ENCODE measurements at places on chromosomes 16 and 17. TPM values are rescaled to one million over a fixed set of nuclear protein-coding genes. Genes with fewer than 3 reads are reported as not detected.

GRCh38 chr17:15262291-15263205, 2.6 kb downstream of the PMP22 start:
- DNase-seq = peak; percentile 94

- DNase-seq = no peak
Measured at GRCh38 chr17:6654841-6655731, 3.5 kb downstream of the C17orf100 start.

GRCh38 chr16:11689031-11689840, 21.0 kb downstream of the SNN start:
- DNase-seq = no peak

DNA sequence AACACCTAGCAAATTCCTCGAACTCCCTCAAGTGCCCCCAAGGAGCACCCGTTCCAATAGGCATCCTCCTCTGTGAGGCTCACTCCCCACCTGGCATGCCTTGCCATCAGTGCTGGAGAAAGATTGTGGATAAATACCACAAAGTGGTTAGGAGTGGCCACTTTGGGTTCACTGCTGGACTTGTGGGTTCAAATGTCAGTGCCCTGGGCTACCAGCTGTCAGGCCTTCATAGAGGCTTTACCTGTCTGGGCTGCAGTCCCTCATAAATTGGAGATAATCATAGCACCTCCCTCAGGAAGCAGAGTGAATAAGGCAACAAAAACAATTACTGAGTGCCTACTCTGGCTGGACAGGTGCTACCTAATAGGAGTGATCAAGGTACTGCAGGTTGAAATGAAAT, 1.5 kb upstream of the SYT17 start:
- DNase-seq = no peak

- DNase-seq = no peak
Measured at GRCh38 chr16:12391956-12392355, 411.7 kb downstream of the CPPED1 start.

DNA sequence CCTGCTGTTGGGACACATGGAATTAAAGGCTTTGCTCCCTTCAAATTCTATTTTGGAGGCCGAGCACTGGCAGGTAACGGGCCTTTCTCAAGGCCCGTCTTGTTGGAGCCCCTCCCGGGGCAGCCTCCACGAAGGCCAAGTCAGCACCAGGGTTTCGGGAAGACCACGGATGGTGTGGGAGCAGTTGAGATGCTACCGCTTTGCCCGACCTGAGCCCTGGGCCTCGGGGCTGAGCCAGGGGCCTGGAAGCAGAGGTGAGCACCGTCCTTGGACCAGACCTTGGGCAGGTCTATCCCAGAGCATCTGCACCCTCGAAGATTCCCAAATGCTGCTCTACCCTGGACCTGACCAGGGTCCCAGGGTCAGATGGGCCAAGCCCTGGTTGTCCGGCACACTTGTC, 23.0 kb downstream of the C17orf100 start:
- DNase-seq = no peak

DNA sequence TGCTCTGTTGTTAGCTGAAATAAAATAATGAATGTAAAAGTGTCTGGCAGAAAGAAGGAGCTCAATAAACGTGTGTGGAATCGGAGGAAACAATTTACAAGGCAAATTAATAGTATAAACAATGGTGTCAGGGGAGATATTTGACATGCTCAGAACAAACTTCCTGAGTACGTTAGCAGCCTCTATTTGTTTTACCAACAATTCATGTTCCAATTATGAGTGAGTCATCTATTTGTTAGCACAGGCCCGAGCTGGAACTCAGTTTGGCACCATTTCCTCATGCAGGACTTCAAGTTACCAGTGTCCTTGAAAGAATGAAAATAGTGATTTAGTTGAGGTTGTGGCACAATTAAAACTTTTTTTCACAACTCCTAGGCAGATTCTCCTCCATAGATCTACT, 9.1 kb downstream of the ASIC2 start:
- peak; percentile 65 for DNase-seq

DNA sequence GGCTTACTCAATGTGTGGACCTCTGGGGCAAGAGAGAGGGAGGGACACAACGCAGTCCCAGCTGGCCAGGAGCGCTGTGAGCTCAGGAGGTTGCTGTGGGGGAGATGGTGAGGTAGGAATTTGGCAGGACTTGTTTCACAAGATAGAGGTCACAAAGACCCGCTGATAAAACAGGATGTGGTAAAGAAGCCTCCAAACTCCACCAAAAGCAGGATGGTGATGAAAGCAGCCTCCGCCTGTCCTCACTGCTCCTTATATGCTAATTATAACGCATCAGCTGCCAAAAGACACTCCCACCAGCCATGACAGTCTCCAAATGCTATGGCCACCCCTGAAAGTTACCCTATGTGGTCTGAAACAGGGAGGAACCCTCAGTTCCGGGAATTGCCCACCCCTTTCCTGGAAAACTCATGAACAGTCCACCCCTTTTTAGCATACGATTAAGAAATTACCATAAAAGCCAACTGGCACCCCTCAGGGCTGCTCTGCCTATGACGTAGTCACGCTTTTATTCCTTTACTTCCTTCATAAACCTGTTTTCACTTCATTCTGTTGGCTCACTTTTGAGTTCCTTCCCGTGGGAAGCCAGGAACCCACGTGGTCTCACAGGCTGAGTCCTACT, 5.3 kb upstream of the EIF4A3 start:
- DNase-seq = no peak

DNA sequence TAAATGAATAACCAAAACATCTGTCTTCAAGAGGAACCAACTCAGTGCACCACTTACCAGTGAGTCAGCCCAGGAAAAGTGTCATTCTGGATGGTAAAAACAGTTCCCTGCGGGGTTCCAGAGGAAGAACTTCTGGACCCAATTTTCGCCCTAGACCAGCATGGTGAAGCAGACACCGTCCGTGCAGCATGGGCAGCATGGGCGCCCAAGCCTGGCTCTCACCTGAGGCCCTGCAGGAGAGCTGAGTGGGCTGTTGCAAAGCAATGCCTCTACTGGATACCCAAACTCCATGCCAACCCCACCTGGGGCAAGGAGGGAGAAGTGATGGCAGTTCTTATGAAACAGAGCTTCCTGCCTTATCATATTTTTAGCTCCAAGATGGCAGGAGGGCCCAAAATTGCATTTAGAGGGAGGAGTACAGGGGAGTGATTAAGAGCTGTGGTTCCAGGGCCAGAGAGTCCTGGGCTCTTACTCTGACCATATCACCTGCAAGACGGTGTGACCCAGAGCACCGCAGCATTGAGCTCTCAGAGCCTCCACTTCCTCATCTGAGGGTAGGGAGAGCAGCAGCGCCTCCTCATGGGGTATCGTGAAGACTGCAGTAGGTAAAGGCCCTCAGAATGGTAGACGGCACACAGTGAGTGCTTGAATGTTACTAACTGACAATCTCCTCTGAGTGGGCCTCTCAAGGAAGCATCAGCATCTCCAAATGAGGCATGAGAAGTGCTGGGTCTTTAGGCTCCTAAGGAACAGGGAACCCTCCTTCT, 16.6 kb upstream of the INPP5K start:
- peak; percentile 35 for DNase-seq

- peak; percentile 84 for DNase-seq
Measured at GRCh38 chr16:2964475-2965336, 631 bp downstream of the KREMEN2 start.

DNA sequence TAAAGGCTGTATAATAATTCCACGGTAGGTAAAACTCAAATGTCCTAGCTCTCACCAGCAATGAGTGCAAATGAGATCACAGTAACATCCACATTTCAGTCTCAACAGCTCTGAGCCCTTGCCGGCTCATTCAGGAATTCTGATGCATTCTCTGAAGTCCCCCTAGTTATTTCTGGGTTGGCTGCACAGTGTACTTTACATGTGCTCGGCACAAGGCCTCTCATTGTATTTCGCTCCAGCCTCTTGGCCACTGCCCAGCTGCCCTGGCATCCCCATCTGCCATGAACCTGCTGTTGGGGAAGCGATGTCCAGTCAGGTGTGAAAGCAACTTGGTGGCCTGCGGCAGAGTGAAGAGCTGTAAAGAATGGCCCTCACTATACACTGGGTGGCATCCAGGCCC, 14.3 kb downstream of the PRCD start:
- DNase-seq = no peak

GRCh38 chr16:57755726-57756423, 20.3 kb downstream of the KATNB1 start:
- no peak for DNase-seq

DNA sequence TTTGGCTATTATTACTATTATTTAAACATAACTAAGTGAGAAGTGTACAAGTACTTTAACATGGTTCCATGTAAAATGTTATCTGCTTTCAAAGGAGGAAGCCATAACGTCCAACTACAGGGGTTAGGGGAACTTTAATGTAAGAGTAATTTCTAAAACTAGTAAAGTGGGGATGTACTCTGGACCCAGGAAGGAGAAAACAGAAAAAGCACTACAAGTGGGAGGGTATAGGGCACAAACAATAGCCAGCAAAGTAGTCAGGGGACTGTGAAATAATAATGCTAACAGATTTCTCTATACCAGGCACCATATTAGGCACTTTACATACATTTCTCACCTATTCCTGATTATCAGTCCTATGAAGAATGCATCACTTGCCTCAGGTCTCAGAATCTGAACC, 19.6 kb downstream of the USP31 start:
- DNase-seq = no peak

GRCh38 chr16:87708881-87709638, 56.7 kb downstream of the KLHDC4 start:
- no peak for DNase-seq

DNA sequence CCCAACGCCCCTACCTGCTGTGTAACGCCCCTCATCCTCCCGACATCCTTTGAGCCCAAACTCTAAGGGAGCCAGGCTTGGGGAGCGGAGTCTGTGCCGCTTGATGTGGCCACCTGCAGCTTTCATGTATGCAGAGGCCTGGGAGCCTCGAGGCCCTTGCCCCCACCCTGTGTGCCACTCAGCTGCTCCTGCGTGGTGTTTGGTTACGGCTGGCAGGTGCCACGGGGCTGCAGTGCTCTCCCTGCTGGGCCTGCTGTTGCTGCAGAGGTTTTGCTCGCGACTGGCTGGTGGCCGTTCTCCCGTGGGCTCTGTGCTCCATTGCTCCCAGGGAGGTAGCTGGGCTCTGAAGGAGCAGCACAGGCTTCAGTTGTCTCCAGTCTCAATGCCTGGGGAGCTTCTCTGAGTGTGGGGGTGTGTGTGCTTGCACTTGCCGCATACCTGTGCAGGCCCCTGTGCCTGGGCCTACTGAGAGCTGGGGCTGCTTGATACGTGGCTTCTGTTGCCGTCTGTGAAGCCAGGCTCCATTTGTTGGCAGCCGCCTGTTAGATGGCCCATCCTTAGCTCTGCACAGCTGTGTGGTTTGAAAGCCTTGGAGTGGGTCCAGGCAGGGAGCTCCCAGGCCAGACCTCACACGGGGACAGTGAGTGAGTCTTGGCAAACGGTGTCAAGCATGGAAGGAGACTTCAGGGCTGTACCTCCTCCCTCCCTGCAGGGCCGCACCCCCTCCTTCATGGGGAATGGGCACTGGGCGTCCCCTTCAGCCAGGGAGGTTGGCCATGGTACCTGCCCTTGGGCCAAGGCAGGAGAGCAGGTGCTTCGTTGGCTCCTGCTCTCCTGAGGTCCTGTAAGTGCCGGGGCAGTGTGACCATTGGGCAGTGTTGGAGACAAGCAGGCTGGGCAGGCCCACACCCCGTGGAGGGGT, 47.2 kb downstream of the PDPK1 start:
- DNase-seq = no peak

DNA sequence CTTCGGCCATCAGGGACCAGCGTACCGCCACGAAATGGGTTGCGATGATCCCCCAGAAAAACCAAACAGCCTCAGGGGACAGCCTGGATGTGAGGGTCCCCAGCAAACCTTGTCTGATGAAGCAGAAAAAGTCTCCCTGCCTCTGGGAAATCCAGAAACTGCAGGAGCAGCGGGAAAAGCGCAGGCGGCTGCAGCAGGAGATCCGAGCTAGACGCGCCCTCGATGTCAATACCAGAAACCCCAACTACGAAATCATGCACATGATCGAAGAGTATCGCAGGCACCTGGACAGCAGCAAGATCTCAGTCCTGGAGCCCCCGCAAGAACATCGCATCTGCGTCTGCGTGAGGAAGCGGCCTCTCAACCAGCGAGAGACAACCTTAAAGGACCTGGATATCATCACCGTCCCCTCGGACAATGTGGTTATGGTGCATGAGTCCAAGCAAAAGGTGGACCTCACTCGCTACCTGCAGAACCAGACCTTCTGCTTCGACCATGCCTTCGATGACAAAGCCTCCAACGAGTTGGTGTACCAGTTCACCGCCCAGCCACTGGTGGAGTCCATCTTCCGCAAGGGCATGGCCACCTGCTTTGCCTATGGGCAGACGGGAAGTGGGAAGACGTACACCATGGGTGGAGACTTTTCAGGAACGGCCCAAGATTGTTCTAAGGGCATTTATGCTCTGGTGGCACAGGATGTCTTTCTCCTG, 769 bp downstream of the KIF2B start:
- no peak for DNase-seq

GRCh38 chr17:30969989-30970830, 629 bp upstream of the RNF135 start:
- DNase-seq = no peak

DNA sequence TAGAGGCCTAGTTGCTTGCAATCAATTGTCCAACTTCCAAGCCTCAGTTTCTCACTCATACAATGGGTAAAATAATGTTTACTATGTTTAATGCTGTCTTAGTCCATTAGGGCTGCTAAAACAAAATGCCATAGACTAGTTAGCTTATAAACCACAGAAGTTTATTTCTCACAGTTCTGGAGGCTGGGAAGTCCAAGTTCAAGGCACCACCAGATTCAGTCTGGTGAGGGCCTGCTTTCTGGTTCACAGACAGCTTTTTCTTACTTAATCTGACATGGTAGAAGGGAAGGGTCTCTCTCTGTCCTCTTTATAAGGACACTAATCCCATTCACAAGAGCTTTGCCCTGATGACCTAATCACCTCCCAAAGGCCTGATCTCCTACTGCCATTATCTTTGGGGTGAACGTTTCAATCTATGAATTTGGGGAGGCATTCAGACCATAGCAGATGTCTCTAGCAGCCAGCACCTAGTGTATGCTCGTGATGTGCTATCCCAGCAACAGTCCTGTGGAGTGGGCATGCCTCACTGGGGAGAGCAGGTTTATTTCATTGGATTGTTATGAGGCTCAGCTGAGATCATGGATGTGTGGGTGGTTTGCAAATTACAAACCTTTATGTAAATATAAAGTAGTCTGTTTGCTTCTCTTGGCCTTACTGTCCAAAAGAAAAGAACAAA, 25.2 kb downstream of the YPEL2 start:
- no peak for DNase-seq

DNA sequence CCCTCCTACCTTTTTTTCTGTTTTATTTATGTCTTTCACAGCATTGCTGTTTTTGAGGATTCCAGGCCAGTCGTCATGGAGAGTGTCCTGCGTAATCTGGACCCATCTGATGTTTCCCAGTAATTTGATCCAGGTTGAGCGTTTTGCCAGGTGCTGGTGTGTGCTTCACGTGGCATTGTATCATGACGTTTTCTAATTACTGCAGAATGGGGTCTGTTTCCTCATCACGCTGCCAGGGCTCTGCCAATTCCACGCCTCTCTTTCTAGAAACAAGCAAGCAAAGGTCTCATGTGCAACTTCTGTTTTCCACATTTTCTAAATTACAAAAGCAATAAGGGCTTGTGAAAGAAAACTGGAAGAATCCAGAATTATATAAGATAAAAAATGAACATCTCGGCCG, 28.3 kb upstream of the BHLHA9 start:
- peak; percentile 52 for DNase-seq

The NHERF2 gene
- total RNA-seq = 41.8 TPM

The GNG13 gene
- total RNA-seq = not detected

The LGALS9B gene
- not detected for total RNA-seq

The PMP22 gene
- total RNA-seq = 26.7 TPM

The PPL gene
- total RNA-seq = 0.27 TPM

The PSMD7 gene
- 103 TPM for total RNA-seq

The ABCA10 gene
- 0.06 TPM for total RNA-seq

The HASPIN gene
- 12.7 TPM for total RNA-seq
